Dorsolateral prefrontal cortex (tissue), 122 donors: ENCODE measurements at places on chromosomes 16 and 17. TPM values are rescaled to one million over a fixed set of nuclear protein-coding genes. Genes with fewer than 3 reads are reported as not detected.

Gene GAST
- total RNA-seq, result not detected

Gene IL34
- total RNA-seq, result 28.0 TPM

Gene TEX14
- 1.4 TPM for total RNA-seq

Gene LUC7L
- total RNA-seq, result 120 TPM

Gene TNK1
- 7.6 TPM for total RNA-seq

Gene TBC1D26
- total RNA-seq, result 4.8 TPM

Gene ETV4
- total RNA-seq, result 0.73 TPM

Gene MYH11
- 5.5 TPM for total RNA-seq

Gene GRAPL
- 5.1 TPM for total RNA-seq

Gene NTN3
- 1.4 TPM for total RNA-seq

Gene CCL2
- 4.4 TPM for total RNA-seq

Gene CCDC144A
- 56.6 TPM for total RNA-seq

Gene WNT9B
- 0.84 TPM for total RNA-seq

Gene ACSM2B
- total RNA-seq, result not detected

Gene ATXN7L3
- 233 TPM for total RNA-seq

Gene STX4
- total RNA-seq, result 76.8 TPM

Gene OR3A3
- total RNA-seq, result 0.56 TPM
